Omental fat pad (tissue), 4 donors: ENCODE measurements at places on chromosomes 1 and 21. TPM values are rescaled to one million over a fixed set of nuclear protein-coding genes. Genes with fewer than 3 reads are reported as not detected.

Gene KRTAP19-1
- total RNA-seq = not detected

Gene NHLH1
- total RNA-seq = 0.46 TPM

Gene PIK3CD
- 16.5 TPM for total RNA-seq

Gene DRAM2
- 125 TPM for total RNA-seq

Gene ILDR2
- total RNA-seq = 3.5 TPM

Gene C1orf87
- total RNA-seq = not detected

Gene LCE1C
- total RNA-seq = not detected

Gene CLDN17
- total RNA-seq = not detected

Gene CELA2A
- total RNA-seq = not detected
